GM12878 (cell line): ENCODE measurements at places on chromosomes 1 and 21.

- DNase-seq: no peak
Measured at GRCh38 chr1:212231372-212231771, 53.8 kb upstream of the PPP2R5A start.

GRCh38 chr1:39104158-39105060 is 78.3 kb downstream of the NDUFS5 start:
- no peak for DNase-seq

- DNase-seq: no peak
Measured at GRCh38 chr21:44421901-44422840, 33.1 kb upstream of the LRRC3 start.

DNA sequence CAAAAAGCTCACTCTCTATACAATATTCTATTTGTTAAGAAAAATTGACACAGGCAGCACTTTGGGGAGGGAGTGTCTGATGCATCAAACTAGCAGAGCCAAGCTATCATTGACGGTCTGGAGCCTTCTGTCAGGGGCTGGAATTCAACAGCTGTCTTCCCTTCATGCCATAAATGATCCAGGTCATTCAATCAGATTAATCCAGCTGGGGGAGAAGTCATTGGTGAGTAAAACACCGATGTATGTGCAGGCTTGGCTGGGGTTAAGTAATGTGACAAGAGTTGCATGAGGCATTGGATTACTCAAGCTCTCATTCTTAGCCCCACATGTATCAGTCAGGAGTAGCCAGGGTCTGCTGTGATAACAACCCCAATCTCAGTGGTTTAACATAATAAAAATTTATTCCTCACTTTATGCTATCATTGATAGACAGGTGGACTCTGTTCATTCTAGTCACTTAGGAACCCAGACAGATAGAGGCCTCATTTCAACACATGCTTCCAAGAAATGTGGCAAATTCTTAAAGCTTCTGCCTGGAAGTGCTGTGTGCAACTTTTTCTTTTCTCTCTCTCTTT is 118.1 kb upstream of the GADD45A start:
- no peak for DNase-seq

GRCh38 chr1:205434738-205435137 is 12.9 kb upstream of the LEMD1 start:
- no peak for DNase-seq

DNA sequence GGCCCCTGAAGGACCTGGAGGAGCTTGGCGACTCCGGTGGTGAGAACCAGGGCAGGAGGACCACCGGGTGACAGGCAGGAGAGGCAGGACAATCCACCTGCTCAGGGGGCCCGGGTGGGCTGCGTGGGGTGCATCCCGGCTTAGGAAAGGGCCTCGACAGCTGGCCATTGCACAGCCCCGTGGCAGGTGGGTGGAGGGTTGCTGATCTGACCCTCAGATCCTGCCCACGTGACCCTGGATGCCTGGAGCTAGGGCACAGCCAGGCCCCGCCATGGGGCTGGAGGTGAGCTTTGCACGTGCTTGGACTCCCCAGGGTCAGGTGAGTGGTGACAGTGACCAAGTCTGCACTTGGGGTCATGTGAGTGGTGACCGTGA is 35.5 kb upstream of the SLC19A1 start:
- no peak for DNase-seq

DNA sequence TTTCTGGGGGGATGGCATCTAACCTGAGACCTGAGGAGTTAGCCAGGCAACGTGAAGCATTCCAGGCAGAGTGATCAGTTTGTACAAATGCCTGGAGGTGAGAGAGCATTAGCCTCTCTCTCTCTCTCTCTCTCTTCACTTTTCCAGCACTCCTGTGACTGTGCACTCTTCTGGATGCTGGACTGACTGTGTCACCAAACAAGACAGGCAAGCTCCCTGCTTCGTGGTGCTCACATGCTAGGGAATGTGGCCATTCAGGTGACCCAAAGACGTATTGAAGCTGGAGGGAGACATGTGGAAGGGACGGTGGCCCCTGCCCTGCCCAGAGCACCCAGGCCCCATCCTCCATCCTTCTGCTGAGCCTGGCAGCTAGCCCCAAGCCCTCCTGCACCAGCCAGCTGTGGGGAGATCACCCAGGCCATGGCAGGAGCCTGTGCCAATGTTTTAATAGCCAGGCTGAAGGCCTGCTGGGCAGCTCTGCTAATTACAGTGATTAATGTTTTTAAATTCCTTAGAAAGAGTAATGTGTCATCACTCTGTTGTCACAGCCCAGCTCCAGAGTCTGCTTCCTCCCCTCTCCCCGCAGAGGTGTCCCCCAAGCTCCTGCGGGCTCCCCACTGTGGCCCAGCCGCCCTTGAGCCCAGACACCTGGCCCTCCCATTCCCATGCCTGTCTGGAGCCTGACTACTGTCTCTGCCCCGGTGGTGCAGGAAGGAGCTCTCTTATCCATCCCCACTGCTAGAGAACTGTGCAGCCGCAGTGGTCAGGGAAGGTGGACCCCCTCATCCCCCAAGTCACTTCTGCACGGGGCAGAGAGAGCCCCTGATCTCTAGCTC is 48.9 kb downstream of the UBIAD1 start:
- DNase-seq: no peak
